ENCODE measurements at places on chromosomes 2 and 18.

- DNase-seq = no peak
These were observed 585 bp downstream of the ABCA12 start for GRCh38 chr2:215137741-215138340.

DNA sequence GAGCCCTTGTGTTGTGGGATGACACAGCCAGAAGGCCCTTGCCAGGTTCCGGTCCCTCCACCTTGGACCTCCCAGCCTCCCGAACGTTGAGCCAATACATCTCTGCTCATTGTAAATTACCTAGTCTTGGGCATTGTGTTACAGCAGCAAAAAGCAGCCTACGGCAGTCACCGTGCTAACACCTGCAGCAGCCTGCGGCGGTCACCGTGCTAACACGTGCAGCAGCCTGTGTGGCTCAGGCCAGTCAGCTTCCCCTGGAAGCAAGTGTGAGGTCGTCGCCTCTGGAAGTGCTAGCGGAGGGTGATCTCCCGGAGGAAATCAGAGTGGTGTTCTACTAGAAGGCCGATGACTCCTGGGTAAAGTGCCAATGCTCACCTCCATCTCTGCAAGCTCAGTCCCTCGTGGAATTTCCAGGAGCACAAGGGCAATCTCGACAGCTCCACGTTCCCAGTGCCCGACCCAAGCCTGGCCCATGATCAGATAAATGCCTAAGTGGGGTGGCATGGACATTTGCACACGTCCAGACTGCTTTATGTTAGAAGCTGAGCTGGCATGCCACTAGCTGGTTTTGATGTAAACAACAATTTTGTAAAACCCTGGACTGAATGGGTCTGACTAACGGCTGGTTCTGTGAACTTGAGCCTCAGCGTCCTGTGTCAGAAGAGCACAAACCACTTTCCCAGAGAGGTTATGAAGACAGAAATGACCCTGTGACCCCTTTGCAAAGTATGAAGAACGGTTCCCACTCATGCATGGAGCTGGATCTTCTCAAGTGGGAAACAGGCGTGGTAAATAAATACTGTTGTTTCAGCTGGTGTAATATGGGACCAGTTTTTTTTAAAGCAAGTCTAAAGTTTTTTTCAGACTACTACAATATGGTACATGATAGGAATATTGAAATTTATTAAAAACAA, 11.4 kb upstream of the CNDP1 start:
- no peak for DNase-seq

- DNase-seq = no peak
These were observed 49.9 kb upstream of the SLC35F5 start for GRCh38 chr2:113806217-113806913.

GRCh38 chr2:71850306-71850801, 297.3 kb downstream of the CYP26B1 start:
- DNase-seq = no peak

GRCh38 chr2:42270757-42271156, 90.3 kb downstream of the COX7A2L start:
- no peak for DNase-seq

DNA sequence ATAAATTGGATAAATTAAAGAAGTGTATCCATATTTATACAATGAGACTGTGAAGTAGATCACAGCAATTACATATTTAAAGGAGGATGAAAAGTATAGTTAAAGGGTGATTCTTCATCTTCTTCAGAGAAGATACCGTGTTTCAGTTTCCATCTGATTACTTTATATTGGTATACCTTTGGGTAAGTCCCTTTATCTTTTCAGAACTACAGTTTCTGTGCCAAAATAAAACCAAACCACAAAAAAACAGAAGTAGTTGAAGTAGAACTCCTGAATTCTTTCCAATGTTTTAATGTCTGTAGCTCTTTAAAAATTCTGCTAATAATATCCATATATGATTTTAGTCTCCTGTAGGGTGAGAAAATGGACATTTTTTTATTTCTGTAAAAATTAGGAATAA, 231.2 kb upstream of the LINC00305 start:
- no peak for DNase-seq

GRCh38 chr2:23359631-23360567, 25.1 kb upstream of the KLHL29 start:
- DNase-seq = no peak

- DNase-seq = no peak
These were observed 40.4 kb upstream of the SLC25A52 start for GRCh38 chr18:31801078-31801477.

GRCh38 chr2:124283096-124283495, 258.0 kb downstream of the CNTNAP5 start:
- DNase-seq = no peak

- DNase-seq = no peak
These were observed 41.4 kb downstream of the AOX1 start for GRCh38 chr2:200627110-200627770.

GRCh38 chr2:27453968-27454367, 11.8 kb downstream of the KRTCAP3 start:
- DNase-seq = no peak

DNA sequence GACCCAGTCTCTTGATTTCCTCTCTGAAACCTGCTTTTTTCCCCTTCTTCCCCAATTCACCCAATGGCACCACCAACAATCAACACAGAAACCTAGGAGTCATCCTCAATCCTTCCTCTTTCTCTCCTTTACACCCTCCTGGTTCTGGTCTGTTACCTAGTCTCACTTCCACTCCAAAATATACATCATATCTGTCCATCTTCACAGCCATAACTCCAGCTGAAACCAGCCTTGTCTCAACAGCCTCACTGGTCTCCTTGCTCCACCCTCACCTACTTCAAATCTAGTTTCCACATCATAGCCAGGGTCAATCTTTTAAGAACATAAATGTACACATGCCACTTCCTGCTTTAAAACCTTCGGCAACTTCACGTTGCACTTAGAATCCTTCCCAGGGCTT, 11.8 kb upstream of the TWSG1 start:
- DNase-seq = no peak

DNA sequence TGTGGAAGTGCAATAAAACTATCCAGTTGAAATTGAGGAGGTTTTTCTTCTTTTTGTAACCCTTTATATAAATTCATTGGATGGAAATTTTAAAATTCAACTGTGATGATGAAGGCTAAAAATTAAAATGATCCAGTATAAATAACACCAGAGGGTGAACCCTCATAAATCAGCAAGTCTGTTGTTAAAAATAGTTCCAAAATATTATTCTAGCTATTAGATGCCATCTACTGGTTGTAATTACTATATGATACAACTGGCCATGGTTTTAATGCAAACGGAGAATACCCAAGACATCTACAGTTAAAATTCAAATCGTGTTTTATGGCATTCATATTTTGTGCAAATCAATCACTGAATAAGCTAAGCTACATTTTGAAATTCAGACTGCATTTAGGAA, 53.8 kb downstream of the TMEM200C start:
- DNase-seq = no peak

DNA sequence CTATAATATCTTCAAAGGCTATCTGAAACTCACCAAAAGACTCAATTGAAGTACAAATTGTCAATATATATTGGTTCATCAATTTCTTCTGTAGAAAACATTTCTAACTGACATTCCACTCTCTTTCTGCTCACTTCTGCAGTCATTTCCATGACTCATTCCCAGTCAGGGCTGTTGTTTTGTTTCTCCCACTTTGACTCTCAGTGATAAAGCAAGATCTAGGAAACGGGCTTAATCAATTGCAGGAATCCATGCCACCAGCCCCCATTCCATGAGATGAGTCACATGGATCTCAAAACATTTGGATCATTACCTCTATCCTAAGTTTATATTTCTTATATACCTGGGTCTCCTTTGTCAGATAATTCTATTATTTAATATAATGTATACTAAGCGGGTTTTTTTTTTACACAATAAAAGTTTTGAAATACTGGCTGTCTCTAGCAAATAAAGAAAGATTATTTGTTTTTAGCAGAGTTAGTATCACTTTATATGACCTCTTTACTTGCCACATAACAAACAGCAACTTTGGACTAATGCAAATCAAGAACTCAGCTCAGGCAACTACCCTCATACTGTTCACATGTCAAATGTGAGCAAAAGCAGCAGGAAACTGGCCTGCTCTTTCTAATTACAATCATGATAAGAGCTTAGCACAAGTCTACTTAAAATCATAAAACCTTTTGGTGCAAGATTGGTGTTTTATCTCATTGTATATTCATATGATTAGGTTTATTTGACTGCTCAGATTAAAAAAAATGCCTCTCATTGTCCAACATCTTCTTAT, 251.1 kb upstream of the PIK3C3 start:
- DNase-seq = no peak

- DNase-seq = no peak
These were observed 305.7 kb upstream of the PKDCC start for GRCh38 chr2:41741951-41742595.

DNA sequence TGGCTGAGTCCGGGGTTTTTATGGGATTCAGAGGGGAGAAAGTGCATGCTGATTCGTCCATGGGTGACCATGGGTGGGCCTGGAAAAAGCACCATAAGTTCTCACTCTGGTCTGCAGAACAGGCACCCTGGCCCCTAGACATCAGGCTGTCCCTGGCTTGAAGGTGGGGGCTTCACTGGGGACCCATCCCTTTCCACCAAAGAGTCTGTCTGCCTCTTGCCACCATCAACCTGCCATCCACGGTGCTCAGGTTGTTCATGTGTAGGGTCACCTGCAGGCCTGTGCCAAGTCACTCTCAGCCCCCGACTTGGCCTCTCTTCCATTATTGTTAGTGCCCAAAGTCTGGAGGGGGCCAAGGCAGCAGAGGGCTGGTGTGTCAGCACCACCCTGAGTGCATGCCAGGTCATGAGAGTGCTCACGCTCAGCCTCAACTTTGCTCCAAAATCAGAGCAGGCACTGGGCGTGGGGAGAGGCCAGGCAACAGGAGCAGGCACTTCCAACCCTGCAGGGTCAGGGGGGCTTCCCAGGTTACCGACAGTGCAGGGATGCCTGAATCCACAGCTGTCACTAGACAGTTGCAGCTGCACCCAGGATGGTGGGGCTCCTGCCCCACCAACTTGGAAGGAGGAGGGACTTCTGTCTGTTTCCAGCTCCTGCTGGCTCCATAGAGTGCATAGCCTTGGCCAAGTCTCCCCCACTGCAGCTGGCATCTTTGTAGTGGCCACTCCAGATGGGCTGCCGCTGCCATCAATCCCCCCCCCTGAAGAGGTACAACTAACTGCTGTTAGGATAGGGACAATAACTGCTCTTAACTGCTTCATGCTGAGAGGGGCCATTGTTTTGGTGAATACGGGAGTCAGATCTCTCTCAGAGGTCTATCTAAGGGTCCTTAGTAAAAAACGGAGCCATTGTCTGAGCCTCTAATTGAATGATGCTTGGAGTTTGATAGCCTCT, 209.3 kb downstream of the AKAIN1 start:
- no peak for DNase-seq

- DNase-seq = peak; percentile 61
These were observed 41.0 kb downstream of the UNC50 start for GRCh38 chr2:98649135-98649991.

- no peak for DNase-seq
These were observed 122.8 kb downstream of the LYPD1 start for GRCh38 chr2:132547090-132547687.

- no peak for DNase-seq
These were observed 816 bp downstream of the CDH2 start for GRCh38 chr18:28175930-28176697.

DNA sequence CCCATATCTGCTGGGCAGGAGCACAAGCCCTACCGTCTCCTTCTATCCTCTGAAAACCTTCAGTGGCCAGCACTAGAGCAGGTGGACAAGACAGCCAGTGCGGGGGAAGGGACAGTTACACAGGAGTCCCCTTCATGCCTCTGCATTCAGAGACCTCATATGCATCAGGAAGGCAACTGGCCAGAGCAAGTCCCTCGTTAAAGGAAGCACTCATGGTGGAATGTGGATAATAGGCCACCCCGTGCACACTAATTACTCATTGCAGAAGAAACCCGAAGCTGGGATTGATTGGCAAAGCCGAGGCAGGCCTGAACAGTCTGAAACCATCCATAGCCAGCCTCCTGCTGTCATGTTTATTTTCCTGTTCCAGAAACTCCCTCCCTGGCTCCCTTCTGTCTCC, 11.2 kb downstream of the KIAA2012 start:
- no peak for DNase-seq

- no peak for DNase-seq
These were observed 11.4 kb downstream of the KCNIP3 start for GRCh38 chr2:95308426-95308990.

DNA sequence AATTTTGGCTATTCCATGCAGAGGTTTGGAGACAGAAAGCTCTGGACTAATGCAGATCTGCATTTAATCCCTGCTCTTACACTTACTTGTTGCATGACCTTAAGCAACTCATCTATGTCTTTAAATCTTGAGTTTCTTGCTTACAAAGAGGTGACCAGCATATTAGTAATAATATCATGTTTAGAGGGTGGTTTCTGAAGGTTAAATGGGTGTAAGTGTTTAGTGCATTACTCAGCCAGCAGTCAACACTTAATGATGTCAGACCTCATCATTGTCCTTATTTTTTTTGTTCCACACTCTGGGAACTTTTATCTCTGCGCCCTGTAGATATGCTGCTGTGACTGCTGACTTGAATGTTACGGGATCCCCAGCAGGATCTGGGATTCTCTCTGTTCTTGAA, 1.7 kb downstream of the IL1RL1 start:
- no peak for DNase-seq

- no peak for DNase-seq
These were observed 151.8 kb downstream of the B3GNT2 start for GRCh38 chr2:62347563-62348270.

Data from activated CD8-positive, alpha-beta memory T cell treated with anti-CD3 and anti-CD28 coated beads for 1 hour (primary cell).